ENCODE measurements at places on chromosomes 16 and 17. TPM values are rescaled to one million over a fixed set of nuclear protein-coding genes. Genes with fewer than 3 reads are reported as not detected.
A peak's percentile ranks its signal among the peaks of the same experiment; 100 is the strongest.

DNA sequence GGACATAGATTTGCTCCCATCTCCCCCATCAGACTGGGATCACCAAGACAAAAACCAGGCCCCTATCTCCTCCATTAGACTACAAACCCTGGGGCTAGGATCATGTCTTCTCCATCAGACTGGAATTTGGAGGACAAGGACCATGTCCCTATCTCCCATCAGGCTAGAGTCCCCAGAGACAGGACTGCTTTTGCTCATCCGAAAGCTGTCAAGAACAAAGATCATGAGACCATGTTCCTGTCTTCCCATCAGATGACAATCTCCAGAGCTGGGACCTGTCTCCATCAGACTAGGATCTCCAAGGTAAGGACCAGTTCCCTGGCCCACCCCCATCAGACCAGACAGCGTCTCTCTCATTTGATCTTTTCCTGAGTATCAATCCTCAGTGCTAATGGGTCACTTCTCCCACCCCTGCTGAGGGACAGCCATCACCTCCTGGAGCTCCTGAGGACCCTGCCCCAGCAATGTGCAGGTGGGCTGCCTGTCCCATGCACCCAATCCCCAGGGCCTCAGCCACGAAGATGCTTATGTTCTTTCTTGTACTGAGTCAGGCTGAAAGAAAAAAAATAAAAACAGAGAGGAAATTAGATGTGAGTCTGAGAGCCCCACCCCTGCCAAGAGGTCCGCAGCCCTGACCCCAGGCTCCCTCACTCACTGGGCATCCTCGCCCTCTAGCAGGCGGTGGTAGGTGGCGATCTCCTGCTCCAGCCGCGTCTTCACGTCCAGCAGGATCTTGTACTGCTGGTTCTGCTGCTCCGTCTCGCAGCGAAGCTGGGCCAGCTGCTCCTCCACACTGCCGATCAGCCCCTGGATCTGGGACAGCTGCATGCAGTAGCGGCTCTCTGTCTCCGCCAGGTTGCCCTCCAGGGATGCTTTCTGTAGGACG lies 90.3 kb downstream of the GOSR1 start:
- no peak overlapping the region for H3K27ac ChIP-seq
- DNase-seq, result no peak
- H3K4me1 ChIP-seq, result no peaks in the 10 kb centered on the region
- H3K36me3 ChIP-seq, result no peaks in the 10 kb centered on the region
- peaks cover 8% of the 10 kb centered on the region for H3K27me3 ChIP-seq

The CDH1 gene
- 0.58 TPM for total RNA-seq

The SEPTIN12 gene
- total RNA-seq, result not detected

- no peak for DNase-seq
- no peaks in the 10 kb centered on the region for H3K27me3 ChIP-seq
- peaks cover 40% of the 10 kb centered on the region for H3K36me3 ChIP-seq
- peak overlapping the region; percentile 65 for H3K4me3 ChIP-seq
- peaks cover 70% of the 10 kb centered on the region for H3K4me1 ChIP-seq
Measured at GRCh38 chr17:77408284-77408683, 267.5 kb downstream of the SEC14L1 start.

DNA sequence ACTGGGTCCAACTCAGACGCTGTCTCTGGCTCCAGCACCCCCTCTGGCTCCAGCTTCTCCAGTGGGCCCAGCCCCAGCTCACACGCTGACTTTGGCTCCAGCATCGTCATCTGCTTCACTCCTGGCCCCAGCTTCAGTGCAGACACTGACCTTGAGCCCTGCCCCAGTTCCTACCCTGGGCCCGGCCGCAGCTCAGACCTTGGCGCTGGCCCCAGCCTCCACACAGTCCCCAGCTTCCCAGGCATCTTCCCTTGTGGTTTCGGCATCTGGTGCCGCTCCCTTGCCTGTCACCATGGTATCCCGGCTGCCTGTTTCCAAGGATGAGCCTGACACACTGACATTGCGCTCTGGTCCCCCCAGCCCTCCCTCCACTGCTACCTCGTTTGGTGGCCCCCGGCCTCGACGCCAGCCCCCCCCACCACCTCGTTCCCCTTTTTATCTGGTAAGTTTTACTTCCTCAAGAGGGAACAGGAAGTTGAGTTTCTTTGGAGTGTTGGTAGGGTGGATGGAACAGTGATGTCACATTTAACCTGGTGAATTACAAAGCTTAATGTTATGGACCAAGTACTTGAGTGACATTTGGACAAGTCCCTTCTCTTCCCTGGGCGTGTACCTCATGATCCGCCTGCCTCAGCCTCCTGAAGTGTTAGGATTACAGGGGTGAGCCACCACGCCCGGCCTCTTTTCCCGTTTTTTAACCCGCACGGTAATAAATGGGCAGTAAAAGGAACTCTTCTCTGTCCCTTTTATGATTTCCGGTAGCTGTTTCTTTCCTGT lies 23.4 kb upstream of the PHKG2 start:
- no peaks in the 10 kb centered on the region for H3K27me3 ChIP-seq
- peaks cover 6% of the 10 kb centered on the region for H3K4me1 ChIP-seq
- H3K4me3 ChIP-seq, result no peak overlapping the region
- peaks cover 46% of the 10 kb centered on the region for H3K36me3 ChIP-seq

All from activated naive CD8-positive, alpha-beta T cell treated with anti-CD3 and anti-CD28 coated beads, Interleukin-2, amount 10 ng/mL, durations not matched to agents 7 days and 5 days (primary cell).